ENCODE measurements at places on chromosomes 2 and 18.

DNA sequence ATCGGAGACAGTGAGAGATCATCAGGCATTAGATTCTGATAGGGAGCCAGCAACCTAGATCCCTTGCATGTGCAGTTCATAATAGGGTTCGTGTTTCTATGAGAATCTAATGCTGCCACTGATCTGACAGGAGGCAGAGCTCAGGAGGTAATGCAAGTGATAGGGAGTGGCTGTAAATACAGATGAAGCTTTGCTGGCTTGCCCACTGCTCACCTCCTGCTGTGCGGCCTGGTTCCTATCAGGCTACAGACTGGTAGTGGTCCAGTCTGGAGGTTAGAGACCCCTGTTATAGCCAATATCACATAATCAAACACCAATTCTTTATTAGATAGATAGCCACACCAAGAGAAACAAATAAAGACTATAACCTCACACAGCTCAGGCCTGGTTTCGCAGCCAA, 51.0 kb upstream of the NBEAL1 start:
- DNase-seq: no peak

- DNase-seq: no peak
Measured at GRCh38 chr2:85501248-85501647, 37.7 kb upstream of the MAT2A start.

DNA sequence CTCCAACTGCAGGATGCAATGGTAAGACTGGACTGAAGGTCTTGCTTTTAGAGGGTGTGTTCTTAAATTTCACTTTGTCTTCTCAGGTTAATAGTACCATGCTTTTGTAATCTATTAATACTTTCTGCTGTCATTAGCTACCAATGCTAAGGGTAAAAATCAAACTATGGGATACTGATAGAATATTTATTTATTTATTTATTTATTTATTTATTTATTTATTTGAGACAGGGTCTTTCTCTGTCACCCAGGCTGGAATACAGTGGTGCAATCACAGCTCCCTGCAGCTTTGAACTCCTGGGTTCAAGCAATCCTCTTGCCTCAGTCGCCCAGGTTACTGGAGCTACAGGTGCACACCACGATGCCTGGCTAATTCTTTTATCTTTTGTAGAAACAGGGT, 152.1 kb downstream of the SPP2 start:
- no peak for DNase-seq

DNA sequence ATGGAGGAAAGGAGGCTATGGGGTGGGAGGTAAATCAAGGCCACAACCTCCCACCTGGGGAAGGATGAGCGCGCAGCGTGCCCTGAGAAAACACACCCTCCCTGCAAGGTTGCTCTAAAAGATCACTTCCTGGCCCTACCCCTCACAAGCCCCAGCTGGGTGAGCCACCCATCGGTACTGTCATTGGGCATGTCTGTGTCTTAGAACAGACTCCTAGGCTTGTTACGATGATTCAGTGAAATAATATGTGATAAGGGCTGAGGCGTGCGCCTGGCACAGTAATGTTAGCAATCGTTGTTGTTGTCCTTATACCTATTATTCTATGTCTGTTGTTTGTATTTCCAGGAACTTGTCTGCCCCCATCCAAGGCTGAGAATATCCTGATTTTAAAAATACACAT, 175.1 kb downstream of the ZFP36L2 start:
- no peak for DNase-seq

- no peak for DNase-seq
Measured at GRCh38 chr2:224869601-224870233, 153.6 kb upstream of the CCDC195 start.

Data from cerebellar nuclear complex (tissue), 1 donor.